ENCODE measurements at places on chromosomes 12 and 14.
A peak's percentile ranks its signal among the peaks of the same experiment; 100 is the strongest.

DNA sequence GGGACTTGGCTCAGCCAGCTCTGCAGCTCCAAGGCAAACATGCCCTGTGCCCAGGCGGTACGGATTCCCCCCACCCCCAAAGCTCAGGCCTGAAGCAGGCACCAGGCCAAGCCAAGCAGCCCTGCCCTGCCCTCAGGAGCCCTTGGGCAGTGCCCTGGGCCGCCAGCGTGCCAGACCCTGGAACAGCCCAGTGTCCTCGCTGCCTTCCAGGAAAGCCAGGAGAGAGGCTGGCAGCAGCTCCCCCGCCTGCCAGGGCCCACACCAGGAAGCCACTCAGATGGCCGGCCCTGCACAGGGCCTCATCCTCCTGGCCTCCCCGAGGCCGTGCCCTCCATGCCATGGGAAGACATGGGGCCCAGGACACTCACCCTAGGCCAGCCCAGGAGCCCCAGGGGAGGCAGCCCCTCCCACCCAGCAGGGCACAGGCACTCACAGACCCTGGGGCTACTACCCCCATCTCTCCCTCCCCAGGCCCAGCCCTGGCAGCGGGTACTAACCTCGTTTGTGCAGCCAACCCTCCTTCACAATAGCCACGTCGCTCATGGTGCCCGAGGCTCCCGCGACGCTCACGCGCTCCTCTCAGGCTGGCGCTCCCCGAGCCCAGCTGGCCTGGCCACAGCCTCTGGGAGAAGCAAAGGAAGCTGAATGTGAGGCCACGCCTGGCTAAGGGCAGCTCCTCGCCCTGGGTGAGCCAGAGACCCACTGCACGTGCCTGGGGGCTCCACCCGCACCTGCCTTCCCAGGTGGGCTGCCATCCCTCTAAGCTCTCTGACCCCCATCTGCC lies 3.3 kb downstream of the AKT1 start:
- DNase-seq, result peak; percentile 26

- DNase-seq, result no peak
Measured at GRCh38 chr12:49813131-49813530, 15.1 kb downstream of the NCKAP5L start.

DNA sequence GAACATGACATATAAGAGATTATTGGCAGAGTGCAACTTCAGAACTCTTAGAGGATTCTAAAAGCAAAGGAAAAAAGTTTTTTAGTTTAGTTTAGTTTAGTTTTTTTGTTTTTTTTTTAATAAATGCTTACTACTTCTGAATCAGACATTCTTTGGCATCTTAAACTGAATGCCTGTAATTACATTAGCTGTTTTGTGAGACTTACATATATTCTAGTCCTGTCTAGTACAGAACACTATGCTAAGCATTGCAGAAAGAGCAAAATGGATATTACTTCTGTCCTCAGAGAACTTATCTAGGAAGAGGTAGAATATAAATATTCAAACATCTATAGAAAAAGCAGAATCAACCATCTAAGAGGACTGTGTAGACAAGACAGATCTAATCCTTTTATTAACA lies 133.2 kb downstream of the RAD51B start:
- no peak for DNase-seq

GRCh38 chr12:6093764-6094163 lies 30.7 kb downstream of the VWF start:
- DNase-seq, result no peak

DNA sequence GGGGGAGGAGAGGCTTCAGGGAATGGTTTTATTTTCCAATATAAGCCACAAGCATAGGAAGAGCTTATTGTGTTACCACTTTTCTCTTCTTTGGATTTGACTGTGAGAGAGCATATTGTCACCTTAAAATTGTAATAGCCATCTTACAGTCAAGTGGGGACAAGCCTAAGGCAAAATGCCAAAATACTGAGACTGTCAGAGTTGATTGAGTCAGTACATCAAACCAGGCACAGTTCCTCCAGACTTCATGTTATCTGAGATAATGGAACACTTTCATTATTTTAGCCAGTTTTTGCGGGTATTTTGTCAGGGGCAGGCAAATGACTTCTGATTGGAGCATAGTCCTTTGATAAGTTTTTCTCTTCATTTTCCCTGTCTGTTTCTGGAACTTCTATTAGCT lies 19.5 kb upstream of the NUBPL start:
- no peak for DNase-seq

DNA sequence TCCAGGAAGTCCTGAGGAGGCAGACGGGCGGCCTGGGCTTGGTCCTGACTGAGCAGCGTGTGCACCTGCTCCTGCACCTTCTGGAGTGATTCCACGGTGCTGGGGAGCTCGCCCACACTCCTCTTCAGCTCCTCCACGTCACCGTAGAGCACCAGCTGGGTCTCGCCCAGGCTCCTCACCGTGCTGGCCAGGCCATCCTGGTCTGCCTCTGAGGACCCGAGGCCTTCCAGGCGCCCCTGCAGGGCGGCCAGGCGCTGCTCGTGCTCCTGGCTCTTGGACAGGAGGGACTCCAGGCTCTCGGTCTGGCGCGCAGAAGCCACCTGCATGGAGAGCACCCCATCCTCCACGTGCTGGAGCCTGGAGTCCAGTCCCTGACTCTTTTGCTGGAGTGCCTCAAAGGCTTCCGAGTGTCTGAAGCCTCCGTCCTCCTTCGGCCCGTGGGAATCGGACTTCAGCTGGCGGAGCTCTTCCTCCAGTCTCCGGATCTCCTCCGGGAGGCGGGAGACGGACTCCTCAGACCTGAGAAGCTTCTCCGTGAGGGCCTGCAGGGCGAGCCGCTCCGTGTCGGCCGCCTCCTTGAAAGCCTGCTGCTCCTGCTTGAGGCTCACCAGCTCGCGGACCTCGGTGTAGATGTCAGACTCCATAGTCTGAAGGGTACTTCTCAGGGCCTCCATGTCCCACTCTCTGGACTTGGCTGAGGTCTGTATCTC lies 8.4 kb downstream of the CKAP4 start:
- no peak for DNase-seq

- DNase-seq, result no peak
Measured at GRCh38 chr12:26668847-26669246, 164.1 kb downstream of the ITPR2 start.

DNA sequence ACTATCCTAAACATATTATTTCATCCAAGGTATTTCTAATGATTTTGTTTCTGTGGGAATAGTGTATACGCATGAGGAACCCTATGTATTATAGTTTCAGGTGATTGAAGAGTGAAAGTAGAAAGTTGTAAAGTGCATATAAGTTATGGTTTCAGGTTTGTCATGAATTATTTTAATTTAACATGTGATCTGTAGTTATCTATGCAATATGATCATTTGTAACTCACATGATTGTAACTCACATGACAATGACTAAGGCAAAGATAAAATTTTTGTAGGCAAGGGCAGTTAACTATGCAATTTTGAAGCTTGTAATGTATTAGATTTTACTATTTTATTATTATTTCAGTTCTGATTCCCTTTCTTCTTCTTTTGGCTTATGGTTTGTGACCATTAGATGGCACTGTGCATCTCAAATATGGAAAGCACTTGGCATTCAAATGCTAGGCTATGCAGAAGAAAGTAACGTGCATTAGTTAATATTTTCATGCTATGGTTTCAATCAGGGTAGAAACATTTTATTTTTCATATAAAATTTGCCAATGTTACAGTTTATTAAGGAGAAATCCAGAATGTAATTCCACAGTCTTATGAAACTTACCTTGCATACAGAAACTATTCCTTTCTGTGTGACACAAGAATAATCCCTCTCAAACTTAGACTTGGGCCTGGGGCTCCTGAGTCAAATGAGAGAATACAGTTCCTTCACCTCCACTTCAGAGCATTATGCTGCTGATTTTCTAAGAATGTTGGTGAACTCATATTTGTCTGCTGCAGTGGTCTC lies 15.8 kb upstream of the TMEM30B start:
- peak; percentile 77 for DNase-seq

GRCh38 chr12:27973487-27973890 lies 956 bp upstream of the PTHLH start:
- no peak for DNase-seq

GRCh38 chr12:115944837-115945490 lies 332.5 kb downstream of the MED13L start:
- no peak for DNase-seq

- DNase-seq, result peak; percentile 9
Measured at GRCh38 chr14:95134304-95134933, 22.9 kb downstream of the DICER1 start.

DNA sequence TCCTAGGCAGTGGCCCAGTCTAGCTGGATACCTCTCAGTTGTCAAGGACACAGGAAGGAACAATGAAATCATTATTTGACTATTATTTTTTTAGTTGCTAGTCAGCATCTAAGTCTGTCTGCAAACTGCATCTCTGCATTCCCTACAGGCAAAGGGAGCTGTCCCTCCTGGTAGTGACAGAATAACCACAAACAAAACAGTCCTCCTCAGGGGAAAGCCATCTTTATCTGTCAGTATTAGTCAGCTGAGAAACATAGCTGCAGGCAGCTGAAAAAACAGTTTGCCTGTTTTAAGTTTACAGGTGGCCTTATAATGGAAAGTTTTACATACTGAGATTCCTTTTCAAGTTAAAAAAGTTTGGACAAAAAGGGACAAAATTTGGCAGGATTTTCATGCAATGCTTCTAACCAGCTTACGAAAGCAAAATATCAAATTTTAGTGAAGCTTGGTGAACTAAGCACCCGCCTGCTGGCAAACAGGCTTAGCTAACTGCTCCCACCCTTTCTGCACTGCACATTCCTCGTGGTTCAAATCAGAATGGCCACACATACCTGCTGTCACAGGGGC lies 29.5 kb downstream of the SLC25A21 start:
- DNase-seq, result peak; percentile 51

DNA sequence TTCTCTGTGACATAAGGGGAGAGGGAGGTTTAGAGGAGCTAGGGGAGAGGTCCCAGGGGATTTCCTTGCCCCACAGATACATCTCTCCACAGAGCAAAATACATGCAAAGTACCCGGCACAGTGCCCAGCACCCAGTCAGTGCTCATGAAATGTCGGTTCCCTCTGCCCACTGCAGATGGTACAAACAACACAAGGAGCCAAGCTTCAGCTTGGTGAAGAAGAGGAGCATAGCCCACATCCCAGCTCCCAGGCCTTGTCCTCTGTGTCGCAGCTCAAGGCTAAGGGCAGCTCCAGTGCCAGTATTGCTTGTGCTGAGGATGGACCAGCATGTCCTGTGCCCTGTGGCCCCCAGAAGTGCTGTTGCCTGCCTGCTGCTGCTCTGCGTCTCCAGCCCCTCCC lies 35.0 kb upstream of the FKBP4 start:
- no peak for DNase-seq

DNA sequence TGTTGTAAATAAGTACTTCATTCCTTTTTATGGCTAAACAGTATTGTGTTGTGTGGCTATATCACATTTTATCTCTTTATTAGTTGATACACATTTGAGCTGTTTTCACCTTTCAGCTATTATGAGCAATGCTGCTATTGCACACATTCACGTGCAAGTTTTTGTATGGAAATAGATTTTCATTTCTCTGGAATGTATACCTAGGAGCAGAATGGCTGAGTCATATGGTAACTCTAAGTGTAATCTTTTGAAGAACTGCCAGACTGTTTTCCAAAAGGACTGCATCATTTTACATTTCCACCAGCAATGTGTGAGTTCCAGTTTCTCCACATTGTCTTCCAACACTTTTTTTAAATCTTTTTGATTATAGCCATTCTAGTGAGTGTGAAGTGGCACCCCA lies 134.0 kb downstream of the SRGAP1 start:
- peak; percentile 77 for DNase-seq
